ENCODE measurements at places on chromosomes 1 and 21.

DNA sequence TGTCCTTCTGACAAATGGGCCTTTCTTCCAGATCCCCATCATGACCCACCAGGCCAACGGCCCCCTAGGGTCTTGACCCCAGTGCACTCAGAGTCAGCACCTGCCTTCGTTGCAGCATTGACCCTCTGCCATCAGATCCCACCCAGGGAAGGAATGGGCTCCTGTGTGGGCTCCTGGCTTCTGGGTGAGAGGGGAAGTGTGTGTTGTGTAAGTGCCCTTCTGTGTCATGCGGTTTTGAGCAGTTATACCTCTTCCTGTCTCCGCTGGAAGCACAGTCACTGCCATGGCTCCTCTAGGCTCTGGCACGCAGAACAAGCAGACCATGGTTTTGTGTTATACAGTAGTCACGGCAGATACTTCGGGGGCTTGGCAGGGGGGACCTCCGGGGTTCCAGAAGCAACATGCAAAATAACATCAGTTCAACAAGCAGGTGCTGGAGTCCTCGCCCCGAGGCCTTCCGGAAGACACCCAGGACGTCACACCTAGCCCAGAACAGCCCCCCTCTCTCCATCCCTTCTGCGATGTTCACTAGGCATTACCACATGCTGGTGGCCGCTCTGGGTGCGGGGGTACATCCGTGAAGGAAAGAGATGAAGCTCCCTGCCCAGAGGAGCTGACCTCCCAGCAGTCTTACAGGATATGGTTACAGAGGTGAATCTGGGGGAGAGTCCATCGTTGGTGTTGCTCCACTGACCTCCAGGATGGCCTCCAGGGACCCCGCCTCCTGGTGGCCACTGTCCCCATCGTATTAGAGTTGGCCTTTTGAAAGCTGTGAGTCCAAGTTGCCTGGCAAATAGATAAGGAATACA, 17.4 kb upstream of the KCNAB2 start:
- DNase-seq = peak; percentile 27

- DNase-seq = no peak
These were observed 10.1 kb downstream of the JAM2 start for GRCh38 chr21:25649146-25649545.

- no peak for DNase-seq
These were observed 44.4 kb upstream of the BMP8A start for GRCh38 chr1:39446986-39447567.

- DNase-seq = no peak
These were observed 42.6 kb upstream of the PTGS2 start for GRCh38 chr1:186722711-186723309.

GRCh38 chr1:235006132-235006721, 122.4 kb downstream of the TOMM20 start:
- no peak for DNase-seq

Measured in stimulated activated CD8-positive, alpha-beta memory T cell treated with anti-CD3 and anti-CD28 coated beads, Interleukin-15, amount 100 ng/mL, for 1 hour (primary cell).